ENCODE measurements at places on chromosomes 13 and 19.

- no peak for DNase-seq
These were observed 3.2 kb downstream of the WBP4 start for GRCh38 chr13:41064493-41064892.

DNA sequence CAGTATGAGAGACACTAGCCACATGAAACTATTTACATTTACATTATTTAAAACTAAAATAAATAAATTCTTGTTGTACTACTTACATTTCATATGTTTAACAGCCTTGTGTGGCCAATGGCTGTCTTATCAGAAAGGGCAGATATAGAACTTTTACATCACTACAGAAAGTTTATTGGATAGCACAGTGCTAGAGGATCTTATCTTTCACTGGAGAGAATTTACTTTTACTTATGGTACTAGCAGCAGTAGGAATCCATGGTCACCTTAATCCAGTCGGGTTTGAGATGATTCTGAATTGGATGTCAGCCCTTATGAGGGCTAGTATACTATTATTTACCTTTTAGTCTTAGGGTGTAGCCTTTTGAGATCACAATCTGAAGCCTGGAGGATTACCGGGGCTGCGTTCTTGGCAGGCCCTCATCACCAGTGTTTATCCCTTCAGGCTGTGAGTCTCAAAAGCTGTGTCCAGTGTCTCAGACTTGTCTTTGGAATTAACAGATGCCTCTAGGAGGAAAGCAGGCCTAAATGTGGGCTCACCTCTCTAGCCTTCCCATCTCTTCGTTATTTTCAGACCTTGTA lies 21.7 kb downstream of the IFT88 start:
- DNase-seq: no peak

- DNase-seq: no peak
These were observed 575.1 kb downstream of the SLITRK5 start for GRCh38 chr13:88246239-88246638.

GRCh38 chr19:7832009-7832408 lies 2.0 kb downstream of the EVI5L start:
- DNase-seq: no peak

- no peak for DNase-seq
These were observed 25.6 kb downstream of the RUBCNL start for GRCh38 chr13:46361276-46361934.

DNA sequence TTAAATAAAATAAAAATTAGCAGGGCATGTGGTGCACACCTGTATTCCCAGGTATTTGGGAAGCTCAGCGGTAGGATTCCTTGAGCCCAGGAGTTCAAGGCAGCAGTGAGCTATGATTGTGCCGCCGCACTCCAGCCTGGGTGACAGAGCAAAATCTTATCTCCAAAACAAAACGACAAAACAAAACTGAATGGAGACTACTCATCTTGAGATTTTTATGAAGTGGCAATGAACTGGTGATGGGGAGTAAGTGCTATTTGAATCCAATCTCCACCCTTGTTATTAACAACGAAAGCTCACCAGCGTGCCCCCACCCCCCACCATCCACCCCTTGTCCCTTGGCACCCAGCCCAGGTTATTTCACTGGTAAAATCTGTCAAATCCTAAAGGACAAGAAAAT lies 45.2 kb upstream of the URI1 start:
- no peak for DNase-seq

- no peak for DNase-seq
These were observed 8.3 kb upstream of the SHISA7 start for GRCh38 chr19:55451163-55451964.

DNA sequence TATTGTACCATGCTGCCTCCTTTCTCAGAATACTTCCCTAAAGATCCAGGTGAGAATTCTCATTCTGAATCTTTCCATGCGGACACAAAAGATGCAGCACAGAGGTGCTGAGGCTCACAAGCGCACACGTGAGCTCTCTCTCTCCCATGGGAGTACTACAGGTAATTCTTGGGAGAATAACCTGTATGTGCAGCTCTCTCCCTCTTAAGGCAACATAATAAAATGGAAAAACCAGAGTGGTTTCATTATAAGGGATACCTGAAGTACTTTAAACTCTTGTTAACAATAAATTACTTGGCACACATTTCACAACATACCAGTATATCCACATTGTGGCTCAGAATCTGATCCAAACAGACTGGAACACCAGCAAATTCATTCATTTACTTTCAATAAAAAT lies 40.4 kb downstream of the INTS6 start:
- DNase-seq: no peak

GRCh38 chr19:40600570-40601133 lies 517 bp upstream of the LTBP4 start:
- no peak for DNase-seq

DNA sequence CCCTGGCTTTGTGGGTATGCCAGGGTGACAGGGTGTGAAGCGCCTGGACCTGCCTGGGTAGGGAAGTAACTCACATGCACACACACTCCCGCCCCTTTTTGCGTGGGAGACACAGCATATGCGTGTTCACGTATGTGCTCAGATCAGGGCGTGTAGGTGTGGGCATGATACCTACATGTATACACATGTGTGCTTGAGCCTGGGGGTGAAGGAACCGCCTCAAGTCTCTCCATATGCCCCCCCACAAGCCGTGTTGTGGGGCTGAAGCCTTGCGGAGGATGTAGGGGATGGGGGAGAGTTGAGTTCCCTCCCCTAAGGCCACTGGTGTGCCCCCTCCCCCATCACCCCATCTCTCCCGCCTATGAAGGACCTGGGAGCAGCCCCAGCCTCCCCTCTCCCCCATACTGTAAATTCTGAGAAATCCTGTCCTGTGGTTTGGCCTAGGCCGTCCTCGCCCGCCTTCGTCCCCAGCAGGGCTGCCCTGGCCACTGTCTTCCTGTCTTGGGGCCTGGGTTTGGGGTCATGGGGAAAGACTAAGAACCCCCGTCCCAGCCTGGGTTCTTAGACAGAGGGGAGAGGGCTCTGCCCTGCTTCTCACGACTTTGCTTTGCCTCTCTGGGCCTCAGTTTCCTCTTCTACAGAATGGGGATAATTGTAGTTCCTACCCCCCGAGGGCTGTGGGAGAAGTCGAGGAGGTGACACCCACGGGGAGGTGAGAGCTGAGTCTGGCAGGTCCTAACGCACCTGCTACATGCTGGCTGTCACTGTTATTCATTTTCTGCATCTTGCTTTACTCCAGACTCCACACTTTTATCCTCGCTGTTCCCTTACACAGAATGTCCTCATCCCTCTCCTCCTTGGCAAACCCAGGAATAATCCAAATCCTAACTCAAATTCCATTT lies 14.3 kb downstream of the ACTL9 start:
- no peak for DNase-seq

- DNase-seq: no peak
These were observed 160.1 kb downstream of the COG6 start for GRCh38 chr13:39815345-39816111.

DNA sequence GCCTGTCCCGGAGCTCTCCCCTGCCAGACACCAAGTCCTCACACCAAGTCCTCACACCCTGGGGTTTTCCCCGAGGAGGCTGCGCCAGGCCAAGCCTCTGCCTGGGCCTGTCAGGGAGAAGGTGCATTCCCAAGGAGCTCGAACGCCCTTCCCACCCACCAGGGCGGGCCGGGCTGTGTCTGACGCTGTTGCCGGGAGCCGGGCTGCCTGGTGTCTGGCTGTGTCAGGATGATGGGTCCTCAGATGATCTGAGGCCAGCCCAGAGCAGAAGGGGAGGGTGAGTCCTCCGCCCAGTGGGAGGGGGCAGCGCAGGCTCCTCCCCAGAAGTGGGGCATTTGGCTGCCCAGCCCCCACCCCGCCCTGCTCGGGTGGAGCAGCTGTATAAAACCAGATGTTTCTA lies 2.3 kb upstream of the HAS1 start:
- no peak for DNase-seq

GRCh38 chr13:24995225-24995804 lies 100.6 kb upstream of the PABPC3 start:
- DNase-seq: no peak

DNA sequence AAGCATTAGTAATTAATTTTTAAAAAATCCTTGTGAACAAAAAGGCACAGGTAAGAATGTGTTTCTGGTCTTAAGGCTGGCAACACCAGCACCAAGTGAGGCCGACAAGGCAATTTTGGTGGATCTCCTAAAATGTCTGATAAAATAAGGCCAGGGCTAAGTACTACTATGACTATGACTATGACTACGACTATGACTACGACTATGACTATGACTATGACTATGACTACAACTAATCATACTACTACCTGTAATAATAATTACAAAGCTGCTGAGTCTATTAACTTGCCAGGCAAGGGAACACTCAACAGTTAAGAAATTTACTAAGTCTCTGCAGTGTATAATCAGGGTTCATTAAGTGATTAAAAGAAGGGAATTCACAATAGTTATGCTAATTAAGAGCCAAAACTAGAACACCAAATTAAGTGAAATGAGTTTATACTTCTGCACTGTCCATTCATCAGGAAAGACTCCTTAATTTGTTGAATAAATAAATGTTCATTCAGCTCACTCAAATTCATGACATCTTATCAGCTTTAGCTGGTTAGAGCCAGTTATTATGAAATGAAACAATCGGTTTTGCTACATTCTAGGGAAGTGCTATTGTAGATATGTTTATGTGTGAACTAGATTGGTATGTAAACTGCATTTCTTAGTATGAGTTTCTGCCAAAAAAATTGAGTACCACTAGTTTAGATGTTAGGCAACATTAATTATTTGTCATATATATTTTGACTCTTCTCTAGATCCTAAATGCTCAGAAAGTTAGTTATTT lies 1626.2 kb upstream of the PCDH20 start:
- no peak for DNase-seq

GRCh38 chr13:95391362-95391761 lies 90.1 kb upstream of the ABCC4 start:
- no peak for DNase-seq

- no peak for DNase-seq
These were observed 15.1 kb upstream of the FFAR2 start for GRCh38 chr19:35432911-35433310.

DNA sequence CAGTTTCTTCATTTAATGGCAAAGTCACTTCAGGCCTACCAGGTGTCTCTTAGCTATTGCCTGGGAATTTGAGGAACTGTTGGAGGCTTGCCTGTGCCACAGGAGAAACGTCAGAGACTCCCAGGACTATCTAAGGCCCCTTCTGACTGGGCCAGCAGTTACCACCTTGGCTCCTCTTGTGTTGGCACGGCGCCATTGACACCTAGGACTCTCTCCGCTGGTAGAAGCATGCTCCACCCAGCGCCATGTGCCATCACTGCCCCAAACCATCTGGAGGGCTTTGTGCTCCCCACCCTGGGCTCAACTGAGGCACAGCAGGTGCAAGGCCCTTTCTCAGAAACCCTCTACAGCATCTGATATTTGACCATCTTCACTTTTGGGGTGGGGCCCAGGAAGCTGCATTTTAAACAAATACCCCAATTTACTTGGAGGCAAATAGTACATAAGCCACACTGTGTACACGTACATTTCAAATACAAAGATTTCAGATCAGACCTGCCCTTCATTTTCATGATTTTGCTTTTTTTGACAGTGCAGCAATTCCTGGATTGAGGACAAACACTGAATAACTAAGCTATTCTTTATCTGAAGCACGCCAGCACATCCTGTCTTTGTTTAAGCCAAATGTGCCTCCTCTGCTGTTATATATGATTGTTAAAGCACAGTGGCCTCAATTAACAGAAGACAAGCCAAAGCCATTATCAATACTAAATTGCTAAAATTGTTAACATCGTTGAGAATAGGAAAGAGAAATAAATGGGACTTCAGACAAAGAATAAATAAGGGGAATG lies 59.9 kb upstream of the TPP2 start:
- DNase-seq: no peak

GRCh38 chr13:36495431-36495830 lies 63.1 kb downstream of the CCNA1 start:
- no peak for DNase-seq

Measured in activated gamma-delta T cell (primary cell).